ENCODE measurements at places on chromosomes 16 and 17.
A peak's percentile ranks its signal among the peaks of the same experiment; 100 is the strongest.

DNA sequence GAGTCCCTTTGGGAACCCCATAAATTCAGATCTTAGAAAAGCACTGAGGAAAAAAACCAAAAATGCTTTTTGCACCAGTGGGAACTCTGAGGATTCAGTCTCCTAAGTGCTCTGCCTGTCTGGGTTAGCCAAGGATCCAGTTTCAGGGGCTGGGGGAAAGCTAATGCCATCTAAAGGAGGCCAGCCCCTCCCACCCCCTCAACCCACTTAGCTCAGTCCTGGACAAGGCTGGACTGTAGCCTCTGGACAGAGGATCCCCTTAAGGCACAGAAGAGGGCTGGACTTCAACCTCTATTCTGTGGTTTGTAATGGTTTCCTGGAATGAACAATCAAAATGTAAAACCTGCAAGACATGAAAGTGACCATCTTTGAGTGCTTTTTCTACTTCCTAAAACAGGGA is 356.1 kb upstream of the ZFHX3 start:
- no peak for DNase-seq

- no peak for DNase-seq
Measured at GRCh38 chr17:60548990-60549389, 22.9 kb upstream of the APPBP2 start.

DNA sequence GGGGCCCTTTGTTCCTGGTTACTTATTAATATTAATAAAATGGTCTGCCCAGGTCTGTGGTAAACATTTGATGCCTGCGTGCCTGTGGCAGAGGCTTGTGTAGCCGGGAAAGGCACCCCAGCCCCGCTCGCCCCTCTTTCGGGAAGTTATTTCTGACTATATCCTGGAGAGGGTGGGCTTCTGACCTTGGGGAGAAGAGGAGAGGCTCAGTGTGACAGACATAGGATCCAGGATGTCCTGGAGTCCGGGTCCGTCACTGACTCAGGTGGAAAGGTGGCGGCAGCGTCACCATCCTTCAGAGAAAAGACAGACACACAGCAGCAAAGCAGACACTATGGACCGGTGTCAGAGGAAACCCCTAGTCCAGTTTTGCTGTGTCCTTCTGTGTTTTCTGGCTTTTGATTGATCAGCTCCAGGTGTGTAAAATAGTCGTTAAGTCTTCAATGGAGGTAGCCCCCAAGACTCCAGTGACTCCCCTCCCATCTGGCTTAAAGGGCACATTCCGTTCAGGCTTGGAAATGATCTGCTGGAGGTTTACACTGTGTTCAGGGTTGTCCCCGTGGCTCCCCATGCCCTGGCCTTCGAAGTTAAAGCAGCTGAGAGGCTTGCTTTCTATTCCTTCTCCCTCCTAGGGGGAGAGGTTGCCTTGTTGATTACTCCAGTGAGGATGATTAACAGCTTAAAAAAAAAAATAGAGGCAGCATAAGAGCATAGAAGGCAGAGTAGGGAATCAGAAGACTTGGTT is 81.6 kb downstream of the CCDC182 start:
- no peak for DNase-seq

GRCh38 chr16:19389246-19389645 is 28.4 kb upstream of the TMC5 start:
- peak; percentile 9 for DNase-seq

- no peak for DNase-seq
Measured at GRCh38 chr16:27303256-27304100, 10.3 kb upstream of the IL4R start.

DNA sequence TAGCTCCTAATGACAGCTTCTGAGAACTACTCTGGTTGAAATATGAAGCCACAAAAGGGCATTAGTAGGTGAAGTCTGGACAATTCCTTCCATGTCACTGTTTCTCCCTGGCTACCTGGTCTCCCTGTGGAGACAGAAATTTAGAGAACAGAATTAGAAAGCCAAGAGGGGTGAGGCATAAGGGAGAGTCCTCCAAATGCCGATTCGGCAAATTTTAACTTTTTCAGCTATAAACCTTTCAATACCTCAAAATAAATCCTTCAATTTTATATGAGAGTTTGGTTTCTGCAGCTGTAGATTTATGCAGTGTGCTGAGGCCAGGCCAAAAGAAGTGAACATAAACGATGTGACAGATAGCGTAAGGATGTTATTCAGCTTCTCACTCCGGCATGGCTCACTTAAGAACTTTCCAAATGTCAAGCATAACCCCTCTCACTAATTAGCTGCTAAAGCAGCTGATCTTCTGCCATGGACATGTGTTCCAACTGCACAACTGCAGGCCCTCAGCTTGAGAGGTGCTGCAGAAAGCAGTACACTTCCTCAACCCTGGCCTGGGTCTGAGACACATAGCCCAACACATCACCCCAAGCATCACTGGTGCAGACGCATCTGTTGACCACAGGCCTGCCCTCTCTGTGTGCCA is 247.9 kb upstream of the SOX9 start:
- DNase-seq = no peak

DNA sequence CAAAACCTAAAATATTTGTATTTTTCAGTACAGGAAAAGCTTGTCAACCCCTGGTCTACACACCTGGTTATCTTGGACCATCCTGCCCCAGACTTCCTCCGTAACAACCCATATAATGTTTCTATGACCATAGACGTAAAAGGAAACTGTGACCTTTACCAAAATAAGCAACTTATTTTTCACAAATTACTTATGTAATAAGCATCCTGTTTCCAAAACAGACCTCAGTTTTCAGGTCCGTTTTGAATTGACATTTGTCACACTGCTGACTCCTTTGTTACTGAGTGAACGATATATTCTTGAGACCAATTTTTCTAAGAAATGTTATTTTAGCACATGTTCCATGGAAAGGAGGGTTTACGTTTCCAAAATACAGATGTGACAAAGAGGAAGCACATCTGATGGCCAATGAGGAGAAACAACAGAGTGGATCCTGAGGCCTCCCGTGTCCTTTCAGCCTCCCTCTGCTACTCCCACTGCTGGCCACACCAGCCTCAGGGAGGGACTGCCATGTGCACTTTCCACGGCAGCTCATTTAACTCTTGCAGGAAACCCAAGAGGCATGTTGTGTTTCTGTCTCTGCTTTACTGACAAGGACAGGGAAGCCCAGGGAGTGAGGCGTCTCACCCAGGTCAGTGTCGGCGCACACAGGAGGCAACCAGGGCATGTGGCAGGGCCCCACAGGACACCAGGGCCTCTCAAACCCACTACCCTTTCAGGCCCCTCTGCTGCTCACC is 20.1 kb upstream of the ALDH3A1 start:
- DNase-seq = no peak

- no peak for DNase-seq
Measured at GRCh38 chr16:84247844-84248243, 8.0 kb upstream of the KCNG4 start.

DNA sequence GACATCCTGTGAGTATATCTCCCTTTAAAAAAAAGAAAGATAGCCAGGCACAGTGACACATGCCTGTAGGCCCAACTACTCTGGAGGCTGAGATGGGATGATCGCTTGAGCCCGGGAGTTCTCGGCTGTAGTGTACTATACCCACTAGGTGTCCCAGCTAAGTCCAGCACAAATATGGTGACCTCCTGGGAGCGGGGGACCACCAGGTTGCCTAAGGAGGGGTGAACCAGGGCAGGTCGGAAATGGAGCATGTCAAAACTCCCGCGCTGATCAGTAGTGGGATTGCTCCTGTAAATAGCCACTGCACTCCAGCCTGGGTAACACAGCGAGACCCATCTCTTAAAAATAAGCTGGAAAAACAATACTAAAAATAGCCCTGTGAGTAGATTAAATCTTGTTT is 29.4 kb downstream of the GINS2 start:
- DNase-seq = no peak

DNA sequence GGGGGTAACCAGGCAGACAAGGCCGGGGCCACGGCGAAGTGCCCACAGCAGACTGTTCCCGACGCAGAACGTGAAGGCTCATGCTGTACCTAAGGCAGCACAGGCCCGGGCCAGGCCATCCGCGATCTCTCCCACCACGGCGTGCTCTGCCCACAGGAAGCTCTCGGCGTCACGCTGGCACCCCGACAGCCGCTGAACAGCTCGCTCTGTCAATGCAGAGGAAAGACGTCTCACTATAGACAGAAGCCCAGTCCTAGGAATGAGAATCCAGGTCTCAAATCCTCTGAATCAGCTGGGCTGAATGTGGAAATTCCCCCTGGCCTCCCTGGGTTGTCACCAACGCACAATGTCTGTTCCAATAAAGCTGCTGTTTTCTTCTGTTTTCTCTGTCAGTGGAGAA is 21.4 kb downstream of the SERPINF1 start:
- DNase-seq = no peak

GRCh38 chr17:48544349-48545021 is 424 bp downstream of the HOXB2 start:
- no peak for DNase-seq

- peak; percentile 88 for DNase-seq
Measured at GRCh38 chr16:66934138-66934838, at the start of gene CIAO2B. CIAO2B (minus strand) TSS chr16:66934402; CDS start chr16:66934364, 38 bp downstream.

GRCh38 chr16:8963010-8963820 is 491 bp downstream of the USP7 start:
- DNase-seq = no peak

DNA sequence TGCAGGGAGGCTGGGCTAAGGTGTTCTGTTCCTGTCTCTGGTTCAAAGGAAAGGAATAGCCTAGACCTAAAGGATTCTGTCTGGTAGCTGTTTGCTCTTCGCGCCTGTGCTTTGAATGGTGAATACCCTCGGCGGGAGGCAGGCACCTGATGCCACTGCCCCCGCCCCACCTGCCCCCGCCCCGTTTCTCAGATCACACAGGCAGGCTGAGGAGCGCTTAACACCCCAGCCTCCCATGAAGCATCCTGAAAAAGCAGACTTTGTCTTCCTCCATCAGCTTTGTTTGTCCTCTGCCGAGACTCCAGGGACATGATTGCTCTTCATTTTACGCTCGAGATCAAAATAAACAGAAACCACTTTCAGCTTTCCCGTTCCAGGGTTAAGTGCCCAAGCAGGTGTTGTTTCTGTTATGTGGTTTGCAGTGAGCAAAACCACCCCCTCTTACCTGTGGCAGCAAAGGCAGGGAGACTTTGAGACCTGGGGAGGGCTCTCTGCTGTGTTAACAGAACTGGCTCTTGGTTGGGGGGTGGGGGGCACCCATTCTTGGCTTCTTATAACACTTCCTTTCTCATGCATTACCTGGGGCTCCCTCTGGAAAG is 452.1 kb downstream of the WWOX start:
- DNase-seq = no peak

DNA sequence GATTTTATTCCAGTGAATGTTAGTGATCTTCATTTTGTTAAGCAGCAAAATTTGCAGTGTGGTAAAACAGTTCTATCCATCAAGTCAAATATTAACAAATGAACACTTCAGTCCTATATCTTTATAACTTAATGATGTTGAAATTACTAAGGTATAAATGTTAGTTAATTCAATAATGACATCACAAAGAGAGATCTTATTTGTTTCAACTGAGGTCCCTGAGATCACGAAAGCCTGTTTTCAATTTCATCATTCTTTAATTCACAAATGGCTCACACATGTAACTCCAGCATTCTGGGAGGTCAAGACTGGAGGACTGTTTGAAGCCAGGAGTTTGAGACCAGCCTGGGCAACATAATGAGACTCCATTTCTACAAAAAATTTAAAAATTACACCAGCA is 13.9 kb downstream of the SMURF2 start:
- DNase-seq = no peak

DNA sequence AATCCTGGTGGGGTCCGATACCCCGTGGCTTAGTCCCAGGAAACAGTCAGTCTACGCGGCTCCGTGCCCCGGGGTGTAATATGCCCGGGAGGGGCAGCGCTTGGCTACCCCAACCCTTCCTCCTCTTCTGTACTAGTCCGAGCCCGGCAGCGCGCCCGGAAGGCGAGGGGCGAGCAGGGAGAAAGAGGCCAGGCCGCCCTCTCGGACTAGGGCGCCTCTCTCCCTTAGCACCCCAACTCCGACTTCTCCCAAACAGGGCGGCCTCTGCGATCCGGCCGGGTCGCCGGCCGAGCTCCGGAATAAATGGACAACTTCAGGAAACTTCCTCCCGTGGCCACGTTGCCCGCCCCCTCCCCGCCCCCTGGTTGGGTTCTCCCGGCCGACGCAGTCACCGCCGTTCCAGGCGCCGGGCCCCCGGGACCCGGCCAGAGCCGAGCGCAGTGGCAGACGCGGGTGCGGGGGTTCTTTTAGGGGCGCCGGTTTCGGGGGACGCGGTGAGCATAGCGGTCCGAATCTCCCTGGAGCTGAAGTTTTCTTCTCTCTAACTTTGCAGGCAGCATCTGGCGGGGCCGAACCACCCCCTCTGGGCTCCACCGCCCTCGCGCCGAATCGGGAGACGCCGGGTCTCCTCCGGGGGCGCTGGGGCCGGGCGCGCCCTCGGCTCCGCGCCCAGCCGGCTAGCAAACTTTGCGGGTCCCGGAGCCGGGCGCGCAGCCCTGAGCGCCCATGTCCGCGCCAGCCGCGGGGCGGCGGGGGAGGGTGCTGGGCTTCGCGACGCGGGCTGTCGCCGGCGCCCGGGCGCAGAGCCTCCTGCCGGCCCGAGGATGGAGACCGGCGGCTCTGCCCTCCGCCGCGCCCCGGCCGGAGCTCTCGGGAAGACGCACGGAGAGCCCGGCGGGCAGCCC is at the start of gene SDK2:
TSS of gene SDK2 (minus strand) at position 301 of the 905 bp plus-strand sequence. CDS start 357 bp downstream, outside the sequence.
- no peak for DNase-seq

- DNase-seq = peak; percentile 61
Measured at GRCh38 chr16:79272141-79272577, 328.4 kb downstream of the MAF start.

DNA sequence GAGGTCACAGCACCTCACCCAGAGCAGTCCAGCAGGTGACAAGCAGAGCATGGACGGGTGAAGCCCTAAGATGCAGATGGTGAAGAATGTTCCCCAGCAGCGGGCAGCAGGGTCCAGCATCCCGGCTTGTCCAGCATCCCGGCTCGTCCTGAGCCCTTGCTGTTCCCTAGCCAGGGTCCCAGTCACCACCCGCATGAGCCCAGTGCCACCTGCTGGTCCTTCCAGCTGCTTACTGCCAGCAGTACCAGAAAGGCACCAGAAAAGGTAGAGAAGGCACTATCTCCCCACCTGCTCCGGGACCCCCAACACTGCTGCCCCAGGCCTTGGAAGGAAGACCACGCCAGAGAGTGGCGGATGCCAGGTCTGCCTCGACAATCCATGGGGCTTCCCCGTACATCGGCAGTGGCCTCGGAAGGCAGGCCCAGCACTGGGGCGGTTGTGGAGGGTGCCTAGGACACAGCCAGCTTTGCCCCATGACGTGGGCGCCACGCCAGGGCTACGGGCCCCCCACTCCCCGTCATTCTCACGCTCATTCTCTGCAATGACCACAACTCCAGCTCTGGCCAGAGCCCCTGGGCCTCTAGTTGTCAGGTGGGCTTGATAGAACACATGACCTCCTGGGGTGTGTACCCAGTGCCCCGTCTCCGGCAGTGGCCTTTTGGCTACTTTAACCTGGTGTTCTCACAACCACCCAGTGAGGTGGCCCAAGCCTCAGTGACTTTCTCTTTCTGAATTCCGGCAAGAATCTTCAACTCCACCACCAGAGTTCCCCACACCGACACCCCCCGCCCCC is 1.4 kb downstream of the CENPX start:
- DNase-seq = no peak
